Stimulated activated CD4-positive, alpha-beta T cell treated with anti-CD3 and anti-CD28 coated beads, Interleukin-4, amount 100 ng/mL, for 4 hours (primary cell): ENCODE measurements at places on chromosomes 13 and 19.
A peak's percentile ranks its signal among the peaks of the same experiment; 100 is the strongest.

- no peak for DNase-seq
These were observed 25.2 kb downstream of the SPATA13 start for GRCh38 chr13:24185591-24186232.

DNA sequence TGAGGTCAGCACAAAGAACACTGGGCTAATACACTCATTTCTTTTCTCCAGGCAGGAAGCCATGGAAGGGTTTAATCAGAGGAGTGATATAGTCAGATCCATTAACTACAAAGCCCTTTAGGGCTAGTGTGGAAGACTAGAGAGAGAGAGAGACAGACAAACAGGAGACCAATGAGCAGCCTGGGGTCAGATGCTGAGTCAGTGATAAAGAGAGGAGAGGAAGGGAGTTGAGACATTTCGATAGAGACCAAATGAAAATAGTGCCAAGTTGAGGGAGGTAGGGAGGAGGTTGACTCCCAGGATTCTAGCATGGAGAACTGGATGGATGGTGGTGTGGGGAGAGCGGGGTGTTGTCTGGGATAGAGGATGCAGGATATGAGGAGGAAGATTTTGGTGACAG lies 18.2 kb downstream of the ZNF473 start:
- no peak for DNase-seq

GRCh38 chr19:36605877-36606478 lies 865 bp downstream of the ZNF382 start:
- DNase-seq = no peak

DNA sequence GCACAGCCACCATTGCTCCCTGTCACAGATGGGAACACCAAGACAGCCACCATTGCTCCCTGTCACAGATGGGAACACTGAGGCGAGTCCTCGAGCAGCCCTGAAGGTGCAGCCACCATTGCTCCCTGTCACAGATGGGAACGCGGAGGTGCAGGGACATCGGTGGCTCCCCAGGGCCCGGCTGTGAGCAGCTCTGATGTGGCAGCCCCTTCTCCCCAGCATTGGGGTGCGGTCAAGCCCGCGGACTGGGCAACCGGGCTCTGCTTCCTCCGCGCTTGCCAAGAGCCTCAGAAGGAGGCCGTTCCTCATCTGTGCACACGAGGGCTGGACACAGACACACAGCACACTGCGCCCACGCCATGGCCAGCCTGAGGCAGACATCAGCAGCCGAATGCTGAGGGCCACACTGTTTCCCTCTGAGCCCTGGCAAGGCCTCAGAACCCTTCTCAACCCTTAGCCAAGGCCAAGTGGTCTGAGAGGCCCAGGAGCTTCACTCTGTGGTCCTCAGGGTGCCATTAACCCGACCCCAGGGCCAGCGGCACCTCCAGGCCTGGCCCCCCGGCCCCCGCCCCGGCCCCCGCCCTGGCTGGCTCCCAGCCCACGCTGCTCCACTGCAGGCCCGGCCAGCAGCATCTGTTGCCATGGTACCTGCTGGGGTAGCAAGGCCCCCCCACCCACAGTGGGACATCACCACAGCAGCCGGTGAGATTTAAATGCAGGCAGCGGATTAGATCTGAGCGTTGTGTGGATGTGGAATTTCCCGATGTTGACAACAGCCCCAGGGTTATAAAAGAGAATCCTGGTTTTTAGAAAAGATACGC lies 18.4 kb downstream of the C2CD4C start:
- DNase-seq = no peak

- no peak for DNase-seq
These were observed 11.3 kb downstream of the SLC25A42 start for GRCh38 chr19:19075126-19075525.

GRCh38 chr19:10690341-10690781 lies 10.9 kb upstream of the QTRT1 start:
- DNase-seq = no peak

GRCh38 chr13:111629926-111630325 lies 309.5 kb downstream of the TEX29 start:
- no peak for DNase-seq

DNA sequence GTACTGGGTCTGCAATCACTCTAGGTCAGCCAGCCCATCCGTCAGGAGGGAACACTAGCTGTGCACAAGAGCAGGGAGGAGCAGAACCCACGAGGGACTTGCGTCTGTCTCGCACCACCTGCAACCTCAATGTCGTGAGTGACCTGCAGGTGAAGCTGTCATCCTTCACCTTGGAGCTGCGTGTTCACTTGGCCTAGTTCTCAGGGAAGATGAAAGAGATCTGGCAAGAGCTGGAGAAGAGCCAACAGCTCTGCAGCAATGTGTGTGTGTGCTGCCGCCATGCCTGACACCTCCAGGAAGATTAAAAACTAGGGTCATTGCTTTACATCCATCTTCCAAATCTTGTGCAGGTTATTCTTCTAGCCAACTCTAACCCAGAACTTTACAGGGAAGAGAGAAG lies 117.6 kb upstream of the MRI1 start:
- DNase-seq = no peak

DNA sequence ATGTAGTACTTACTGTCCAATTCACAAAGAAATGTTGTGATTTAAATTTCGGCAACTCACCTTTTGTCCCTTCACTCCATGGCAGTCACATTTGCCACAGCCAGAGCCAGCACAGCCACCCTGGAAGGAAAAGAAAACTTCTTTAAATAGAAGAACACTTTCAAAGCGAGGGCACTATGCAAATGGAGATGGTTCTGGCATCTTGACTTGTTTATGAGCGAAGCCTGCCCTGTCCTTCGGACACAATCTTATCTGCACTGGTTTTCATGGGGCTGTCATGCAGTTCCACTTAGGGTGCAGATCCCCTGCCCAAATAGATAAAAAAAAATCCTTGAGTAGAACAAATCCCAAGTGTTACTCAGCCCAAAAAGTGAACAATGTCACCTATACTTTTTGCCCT lies 64.3 kb downstream of the COL4A1 start:
- no peak for DNase-seq

DNA sequence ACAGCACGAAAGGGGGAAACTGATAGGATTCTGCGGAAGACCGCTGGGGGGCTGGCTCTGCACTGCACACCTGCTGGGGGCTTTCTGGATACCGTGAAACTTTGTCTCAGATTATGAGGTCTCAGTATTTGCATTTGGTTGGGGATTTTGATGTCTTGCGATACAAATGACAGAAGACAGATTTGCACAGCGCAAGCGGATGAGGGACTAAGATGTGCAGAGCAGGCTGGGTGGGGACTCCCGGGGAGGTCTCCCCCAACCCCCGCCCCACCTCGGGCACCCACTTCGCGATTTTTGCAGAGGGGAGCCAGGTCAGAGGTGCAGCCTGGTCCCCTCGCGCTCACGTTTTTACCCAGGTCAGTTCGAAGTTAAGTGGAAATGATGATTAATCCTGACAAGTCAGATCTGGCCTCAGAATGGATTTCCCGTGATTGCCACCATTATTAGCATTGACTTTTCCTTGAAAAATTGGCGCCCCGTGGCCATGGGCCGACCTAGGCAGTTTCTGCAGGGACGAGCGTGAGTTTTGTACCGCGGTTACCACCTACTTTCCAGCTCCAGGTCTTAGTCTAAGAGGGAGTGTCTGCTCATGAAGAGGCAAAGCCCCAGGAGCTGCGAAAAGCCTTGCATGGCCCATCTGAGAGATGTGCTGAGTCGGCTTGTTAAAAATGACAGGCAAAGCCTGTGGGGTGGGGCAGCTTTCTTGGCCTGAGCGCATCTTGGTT lies 1.3 kb upstream of the GJB2 start:
- no peak for DNase-seq

- no peak for DNase-seq
These were observed 1893.2 kb downstream of the PCDH9 start for GRCh38 chr13:65336916-65337315.

GRCh38 chr13:33172911-33173310 lies 112.6 kb downstream of the STARD13 start:
- no peak for DNase-seq

- DNase-seq = no peak
These were observed 44.4 kb downstream of the FAM124A start for GRCh38 chr13:51266642-51267041.

- DNase-seq = peak; percentile 18
These were observed 1.0 kb downstream of the ZNF253 start for GRCh38 chr19:19866611-19867248.
